ENCODE measurements at places on chromosomes 1 and 21.
A peak's percentile ranks its signal among the peaks of the same experiment; 100 is the strongest.

DNA sequence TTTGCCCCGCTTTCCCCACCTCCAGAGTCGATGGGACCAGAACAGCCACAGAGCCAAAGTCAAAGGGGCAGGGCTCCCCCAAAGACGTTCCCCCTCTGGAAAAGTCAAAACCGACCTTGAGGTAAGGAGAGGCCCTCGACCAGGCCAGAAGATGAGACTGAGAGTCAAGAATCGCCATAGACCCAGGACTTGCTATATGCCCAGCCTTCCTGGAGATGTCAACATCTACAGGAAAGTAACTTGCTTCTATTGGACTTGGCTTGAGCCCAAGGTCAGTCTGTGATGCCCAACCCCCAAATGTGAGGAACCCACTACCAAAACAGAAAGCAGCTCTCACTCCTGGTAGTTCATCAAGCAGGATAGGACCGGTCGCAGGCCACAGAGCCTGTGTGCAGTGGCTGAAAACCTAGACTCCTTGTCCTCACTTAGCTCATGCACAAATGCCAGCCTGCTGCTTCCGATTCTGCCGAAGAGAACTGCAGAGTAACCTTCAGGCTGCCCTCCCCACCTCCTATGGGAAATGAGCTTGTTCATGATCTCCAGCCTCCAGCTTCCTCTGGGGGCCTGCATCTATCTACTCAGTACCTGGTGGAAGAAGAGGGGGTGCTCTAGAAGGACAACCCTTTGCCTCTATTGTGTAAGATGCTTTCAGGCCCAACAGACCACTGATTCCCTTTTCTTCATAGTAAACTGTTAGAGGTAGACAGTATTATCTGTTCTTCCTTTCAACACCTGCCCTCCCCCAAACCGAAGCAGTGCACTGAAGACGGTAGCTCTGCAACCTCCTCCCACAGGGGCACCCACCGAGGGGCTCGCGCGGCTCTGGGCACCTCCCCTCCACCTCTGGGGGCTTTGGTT lies 1.4 kb downstream of the ACOT7 start:
- peak; percentile 13 for DNase-seq

GRCh38 chr1:36327421-36328087 lies 4.1 kb upstream of the EVA1B start:
- DNase-seq = no peak

DNA sequence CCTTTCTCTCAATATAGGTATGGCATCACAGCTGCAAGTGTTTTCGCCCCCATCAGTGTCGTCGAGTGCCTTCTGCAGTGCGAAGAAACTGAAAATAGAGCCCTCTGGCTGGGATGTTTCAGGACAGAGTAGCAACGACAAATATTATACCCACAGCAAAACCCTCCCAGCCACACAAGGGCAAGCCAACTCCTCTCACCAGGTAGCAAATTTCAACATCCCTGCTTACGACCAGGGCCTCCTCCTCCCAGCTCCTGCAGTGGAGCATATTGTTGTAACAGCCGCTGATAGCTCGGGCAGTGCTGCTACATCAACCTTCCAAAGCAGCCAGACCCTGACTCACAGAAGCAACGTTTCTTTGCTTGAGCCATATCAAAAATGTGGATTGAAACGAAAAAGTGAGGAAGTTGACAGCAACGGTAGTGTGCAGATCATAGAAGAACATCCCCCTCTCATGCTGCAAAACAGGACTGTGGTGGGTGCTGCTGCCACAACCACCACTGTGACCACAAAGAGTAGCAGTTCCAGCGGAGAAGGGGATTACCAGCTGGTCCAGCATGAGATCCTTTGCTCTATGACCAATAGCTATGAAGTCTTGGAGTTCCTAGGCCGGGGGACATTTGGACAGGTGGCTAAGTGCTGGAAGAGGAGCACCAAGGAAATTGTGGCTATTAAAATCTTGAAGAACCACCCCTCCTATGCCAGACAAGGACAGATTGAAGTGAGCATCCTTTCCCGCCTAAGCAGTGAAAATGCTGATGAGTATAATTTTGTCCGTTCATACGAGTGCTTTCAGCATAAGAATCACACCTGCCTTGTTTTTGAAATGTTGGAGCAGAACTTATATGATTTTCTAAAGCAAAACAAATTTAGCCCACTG lies 11.5 kb downstream of the HIPK1 start:
- DNase-seq = no peak

DNA sequence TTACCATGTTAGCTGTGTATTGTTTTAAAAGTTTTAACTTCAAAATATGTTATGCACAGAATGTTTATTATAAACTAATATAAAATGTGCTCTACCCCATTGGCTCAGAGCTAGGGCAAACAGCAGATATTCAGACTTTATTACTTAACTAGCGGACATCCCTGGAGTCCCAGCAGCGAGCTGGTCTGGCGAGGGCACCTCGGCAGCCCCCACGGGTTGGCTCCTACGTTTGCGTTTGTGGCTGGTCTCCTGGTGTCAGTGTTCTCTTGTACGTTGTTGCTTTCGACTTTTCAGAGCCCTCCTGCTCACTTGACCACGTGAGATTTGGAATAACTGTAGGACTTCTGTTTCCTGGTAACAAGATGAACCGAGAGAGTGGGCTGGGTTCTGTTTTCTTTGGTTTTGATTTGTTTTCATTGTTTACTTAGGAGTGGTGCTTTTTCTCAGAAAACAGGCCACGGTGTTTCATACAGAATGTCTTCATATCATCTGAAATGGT lies 44.5 kb downstream of the CBS start:
- DNase-seq = no peak

DNA sequence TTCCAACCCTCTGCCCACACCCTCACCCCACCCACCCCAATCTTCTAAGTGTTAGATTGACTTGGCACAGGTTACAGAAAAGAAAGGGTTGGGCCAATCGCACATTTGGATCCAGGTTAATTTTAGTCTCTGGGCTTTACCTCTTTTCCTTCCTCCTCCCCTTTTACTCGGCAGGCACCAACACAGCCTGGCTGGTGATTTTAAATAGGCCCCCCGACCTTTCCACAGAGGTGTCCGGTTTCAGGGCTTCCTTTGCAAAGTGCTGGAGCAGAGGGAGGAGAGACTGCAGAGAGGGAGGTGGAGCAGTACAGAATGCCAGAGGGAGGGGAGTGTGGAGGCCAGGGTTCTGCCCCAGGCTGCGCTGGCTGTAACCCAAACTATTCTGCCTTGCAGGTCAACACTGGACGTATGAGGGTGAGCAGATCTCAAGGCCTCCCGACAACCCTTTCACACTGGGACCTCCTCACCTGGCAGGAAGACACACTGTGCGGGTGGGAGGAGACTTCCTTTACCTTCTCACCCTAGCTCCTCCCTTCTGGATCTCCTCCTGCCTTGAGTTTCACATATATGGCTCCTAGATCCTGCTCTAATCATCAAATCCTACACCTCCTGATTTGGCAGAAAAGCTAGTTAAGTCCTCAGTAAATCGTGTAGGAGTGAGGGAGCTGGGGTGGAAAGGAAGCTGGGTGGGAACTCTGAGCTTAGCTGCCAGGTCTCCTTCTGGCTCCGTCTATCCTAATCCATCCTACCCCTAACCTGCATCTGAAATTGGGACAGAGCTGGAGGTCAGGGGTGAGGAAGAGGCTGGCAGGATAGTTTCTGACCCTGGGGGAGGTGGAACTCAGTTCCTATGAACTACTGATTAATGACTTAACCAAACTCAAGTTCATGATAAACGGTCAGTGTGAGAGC lies 2.4 kb downstream of the CA14 start:
- peak; percentile 65 for DNase-seq

- no peak for DNase-seq
Measured at GRCh38 chr1:44941424-44942324, 44.7 kb downstream of the EIF2B3 start.

GRCh38 chr1:204545881-204546280 lies 29.7 kb downstream of the MDM4 start:
- DNase-seq = no peak
